NCI-H1436 (cell line): ENCODE measurements at places on chromosomes 3 and 15.

DNA sequence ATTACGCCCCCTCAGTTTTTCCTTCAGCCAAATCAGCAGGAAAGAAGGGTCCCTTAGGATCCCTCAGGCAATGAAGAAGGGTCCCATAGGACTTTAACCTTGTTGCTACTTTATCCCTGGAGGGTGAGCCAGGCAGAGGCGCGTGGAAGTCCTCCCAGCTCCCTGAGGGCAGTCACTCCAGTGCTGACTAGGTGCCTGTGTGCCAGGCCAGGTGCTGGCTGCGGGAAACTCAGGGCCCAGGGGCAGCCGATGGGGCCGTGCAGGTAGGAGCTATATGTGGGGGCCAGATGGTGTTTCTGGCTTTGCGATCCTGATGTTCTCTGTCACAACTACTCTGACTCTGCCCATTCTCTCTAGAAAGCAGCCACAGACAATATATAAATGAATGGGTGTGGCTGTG is 42.8 kb upstream of the IQSEC1 start:
- DNase-seq = no peak

DNA sequence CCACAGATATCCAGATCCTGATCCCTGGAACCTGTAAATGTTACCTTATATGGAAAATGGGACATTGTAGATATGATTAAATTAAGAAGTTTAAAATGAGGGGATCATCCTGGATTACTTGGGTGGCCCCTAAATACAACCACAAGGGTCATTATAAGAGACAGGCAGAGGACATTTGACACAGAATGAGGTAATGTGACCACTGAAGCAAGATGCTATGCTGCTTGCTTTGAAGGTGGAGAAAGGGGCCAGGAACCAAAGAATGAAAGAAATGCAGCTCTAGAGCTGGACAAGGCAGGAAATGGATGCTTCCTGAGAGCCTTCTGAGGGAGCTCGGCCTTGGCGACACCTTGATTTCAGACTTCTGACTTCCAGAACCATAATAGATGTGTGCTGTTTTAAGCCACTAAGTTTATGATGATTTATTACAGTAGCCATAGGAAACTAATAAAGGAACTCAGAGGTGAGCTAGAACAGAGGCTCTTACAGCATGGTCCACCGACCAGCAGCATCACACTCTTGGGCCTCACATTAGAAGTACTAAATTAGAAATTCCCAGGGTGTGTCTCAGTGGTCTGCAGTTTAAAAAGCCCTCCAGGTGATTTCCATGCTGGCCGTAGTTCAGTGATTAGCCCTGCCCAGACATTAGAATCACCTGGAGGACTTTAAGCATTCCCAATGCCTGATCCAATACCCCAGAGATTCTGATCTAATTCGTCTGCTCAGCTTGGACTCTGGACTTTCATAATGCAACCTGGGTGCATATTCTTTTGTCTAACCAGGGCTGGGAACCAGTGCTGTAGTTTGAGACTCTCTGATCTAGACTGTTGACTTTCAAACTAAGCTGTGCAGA is 7.5 kb downstream of the COLQ start:
- DNase-seq = no peak

GRCh38 chr15:20352241-20353200 is 189.1 kb downstream of the GOLGA6L6 start:
- no peak for DNase-seq

- DNase-seq = peak; percentile 28
Observed at GRCh38 chr15:41465822-41466421, 27.8 kb upstream of the ITPKA start.

DNA sequence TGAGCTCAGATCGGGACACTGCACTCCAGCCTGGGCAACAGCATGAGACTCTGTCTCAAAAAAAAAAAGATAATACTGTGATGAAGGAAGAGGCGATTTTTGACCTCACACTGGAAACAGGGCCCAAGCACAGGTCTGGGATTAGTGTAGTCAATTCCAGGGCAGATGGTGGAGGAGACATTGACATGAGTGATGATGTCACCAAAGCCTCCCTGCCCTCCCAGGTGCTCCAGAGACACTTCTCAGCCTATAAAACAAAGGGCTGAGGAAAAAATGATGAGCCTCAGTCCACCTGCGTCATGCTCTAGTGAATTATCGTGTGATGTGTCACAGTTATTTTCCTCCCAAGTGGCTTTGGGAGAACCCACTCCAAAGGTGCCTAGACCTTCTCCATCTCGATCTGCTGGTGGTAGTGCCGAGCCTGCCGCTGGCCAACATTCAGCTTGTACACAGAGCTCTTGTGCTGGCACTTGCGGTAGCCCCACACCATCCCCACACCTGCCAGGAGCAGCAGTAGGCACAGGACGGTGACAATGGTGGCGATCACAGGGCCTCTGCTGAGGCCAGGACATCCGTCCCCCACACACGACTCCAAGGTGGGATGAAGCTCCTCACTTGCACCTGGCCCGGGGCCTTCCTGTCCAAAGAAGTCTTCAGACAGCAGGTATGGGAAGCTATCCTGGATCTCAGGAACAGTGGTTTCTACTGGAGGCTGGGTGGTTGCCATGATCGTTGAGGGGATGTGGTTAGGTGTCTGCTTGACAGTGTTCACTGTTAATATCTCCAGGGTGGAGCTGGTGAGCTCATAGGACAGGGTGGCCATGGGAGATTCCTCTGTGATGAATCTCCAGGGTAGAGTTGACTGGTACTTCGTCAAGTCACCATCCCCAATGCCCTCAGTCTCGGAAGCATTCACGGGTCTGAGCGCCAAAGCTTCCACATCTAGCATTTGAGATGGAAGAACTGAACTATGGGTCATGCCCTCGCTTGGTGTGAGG is 38.8 kb downstream of the CRTAP start:
- no peak for DNase-seq

DNA sequence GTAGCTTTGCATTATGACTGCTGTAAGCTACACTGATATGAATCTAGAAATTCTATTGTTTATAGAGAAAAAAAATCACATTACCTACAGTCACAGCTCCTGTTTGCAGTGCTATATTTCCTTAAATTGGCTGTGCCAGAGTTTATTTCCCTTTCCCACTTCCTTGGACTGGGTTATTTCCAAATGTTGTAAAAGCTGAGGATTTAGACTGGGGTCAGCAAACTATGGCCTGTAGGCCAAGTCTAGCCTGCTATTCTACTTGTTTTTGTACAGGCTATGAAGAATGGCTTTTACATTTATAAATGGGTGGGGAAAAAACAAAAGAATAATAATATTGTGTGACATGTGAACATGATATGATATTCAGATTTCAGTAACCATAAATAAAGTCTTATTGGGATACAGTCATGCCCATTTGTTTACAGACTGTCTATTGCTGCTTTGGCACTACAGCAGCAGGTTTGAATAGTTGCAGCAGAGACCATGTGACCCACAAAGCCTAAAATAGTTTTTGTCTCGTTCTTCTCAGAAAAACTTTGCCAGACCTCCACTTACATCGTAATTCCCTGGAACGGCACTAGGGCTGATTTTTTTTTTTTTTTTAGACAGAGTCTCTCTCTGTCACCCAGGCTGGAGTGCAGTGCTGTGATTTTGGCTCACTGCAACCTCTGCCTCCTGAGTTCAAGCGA is 7.8 kb downstream of the GLDN start:
- no peak for DNase-seq

GRCh38 chr15:74845581-74845980 is 2.6 kb upstream of the ULK3 start:
- no peak for DNase-seq

GRCh38 chr15:78673476-78673875 is 32.5 kb upstream of the CHRNB4 start:
- no peak for DNase-seq

- no peak for DNase-seq
Observed at GRCh38 chr15:83323296-83323711, 38.8 kb upstream of the BNC1 start.

- DNase-seq = no peak
Observed at GRCh38 chr3:54965746-54966145, 37.9 kb upstream of the LRTM1 start.

DNA sequence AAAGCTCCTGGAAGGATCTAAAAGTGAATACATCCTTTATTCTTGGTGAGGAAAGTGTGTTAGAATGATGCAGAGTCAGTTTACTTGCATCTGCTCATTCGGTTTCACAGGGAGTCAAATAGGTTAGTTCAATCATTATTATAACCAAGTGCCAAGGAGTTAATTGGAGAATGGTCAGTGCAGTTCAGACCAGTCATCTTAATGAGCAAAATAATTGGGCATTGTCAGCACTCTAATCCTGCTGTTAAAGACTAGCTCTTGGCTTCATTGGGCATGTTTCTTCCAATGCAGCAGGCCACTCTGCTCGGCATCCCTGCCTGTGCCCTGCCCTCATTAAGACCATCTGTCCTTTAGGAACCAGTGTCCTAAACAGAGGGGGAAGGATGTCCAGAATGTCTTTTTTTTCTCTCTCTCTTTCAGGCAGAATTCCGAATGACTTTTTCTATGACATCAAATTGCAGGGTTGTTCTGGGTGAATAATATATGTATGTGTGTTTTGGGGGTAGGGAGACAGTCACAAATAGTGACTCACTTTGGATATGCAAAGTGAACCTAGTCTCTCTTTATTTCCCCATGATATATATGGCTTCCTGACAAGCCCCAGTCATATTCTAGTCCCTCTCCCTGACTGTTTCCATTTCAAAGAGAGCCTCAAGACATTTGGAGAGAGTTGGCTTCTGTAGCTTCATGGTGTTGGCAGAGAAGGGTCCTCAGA is 205.4 kb upstream of the TRIM42 start:
- DNase-seq = no peak

- DNase-seq = no peak
Observed at GRCh38 chr15:33451385-33451784, 140.6 kb downstream of the RYR3 start.
